ENCODE measurements at places on chromosomes 5 and 9.

GRCh38 chr5:432928-433791, 9.8 kb upstream of the EXOC3 start:
- DNase-seq: no peak

DNA sequence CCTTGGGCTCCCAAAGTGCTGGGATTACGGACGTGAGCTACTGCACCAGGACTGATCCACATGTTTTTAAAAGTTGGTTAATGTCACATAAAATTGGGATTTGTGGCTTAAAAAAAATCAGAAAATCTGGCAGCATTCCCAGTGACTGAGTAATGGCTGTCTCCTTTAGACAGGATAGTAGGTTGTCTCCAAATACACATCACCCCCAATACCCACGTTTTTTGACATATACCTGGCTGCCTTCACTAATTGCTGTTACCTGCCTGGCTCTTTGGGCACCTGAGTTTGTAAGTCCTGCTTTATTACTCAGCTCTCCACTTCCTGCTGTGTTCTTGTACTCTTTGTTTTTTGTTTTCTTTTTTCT, 84.8 kb downstream of the KDM4C start:
- DNase-seq: no peak

DNA sequence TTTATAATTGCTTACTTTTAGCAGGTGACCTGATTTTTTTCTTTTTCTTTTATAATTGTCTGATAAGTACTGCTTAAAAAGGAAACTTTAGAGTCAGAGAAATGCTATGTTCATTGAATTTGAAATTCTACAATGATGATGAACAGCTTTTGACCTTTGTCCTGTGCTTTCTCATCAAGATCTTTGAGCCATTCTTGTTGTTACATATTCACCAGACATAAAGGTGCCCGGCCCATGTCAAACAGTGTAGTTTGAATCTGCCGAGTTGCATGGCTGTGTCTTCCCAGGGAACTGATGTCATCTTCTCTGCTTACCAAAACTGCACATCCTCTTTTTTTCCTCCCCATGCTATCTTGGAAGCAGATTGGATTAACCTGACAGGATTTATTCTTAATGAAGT, 163.6 kb downstream of the LRRC70 start:
- DNase-seq: no peak

DNA sequence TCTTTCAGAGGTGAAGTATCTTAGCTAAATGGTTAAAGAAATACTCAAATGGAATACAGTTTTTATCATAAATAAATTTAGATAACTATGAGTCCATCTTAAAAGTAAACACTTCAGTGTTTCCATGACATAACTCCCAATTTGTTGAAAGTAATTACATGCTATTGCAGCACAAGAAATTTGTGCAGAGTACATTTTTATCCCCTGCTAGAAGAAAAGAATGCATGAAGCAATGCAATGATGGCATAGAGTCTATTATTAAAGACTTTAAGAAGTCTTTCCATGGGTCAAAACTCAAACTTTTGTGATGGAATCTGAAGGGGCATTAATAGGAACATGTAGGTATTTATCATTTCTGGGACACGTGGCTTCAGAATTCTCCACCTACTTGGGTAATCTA, 106.6 kb upstream of the DPYSL3 start:
- no peak for DNase-seq

- no peak for DNase-seq
These were observed 97.3 kb upstream of the HMHB1 start for GRCh38 chr5:143714629-143715028.

DNA sequence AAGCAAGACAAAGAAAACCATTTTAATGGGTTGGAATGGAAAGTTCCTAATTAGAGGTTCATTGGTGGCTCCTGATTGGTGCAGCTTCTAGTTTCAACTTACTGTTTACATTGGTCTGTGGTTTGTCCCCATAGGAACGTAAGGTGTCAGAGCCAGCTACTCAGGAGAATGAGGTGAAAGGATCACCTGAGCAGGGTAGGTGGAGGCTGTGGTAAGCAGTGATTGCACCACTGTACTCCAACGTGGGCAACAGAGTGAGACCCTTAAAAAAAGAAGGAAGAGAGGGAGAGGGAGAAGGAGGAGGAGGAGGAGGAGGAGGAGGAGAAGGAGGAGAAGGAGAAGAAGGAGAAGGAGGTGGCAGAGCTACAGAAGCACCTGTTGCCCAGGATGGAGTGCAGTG, 30.4 kb downstream of the KCNIP1 start:
- no peak for DNase-seq

DNA sequence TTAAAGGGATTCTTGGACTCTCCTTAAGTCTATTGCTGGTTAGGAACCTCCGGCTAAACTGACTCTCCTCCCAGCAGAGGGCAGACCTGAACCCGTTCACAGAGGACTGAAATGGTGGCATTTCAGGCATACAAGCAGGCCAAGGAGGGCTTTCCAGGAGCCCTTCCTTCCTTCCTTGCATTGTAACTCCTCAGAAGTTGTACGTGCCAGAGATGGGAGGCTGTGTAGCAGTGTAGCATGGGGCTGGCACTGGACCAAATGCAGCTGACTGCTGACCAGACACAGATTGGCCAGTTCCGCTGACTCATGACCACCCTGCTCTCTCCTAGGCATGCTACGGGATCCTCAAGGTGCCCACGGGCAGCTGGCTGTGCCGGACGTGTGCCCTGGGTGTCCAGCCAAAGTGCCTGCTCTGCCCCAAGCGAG, 36.4 kb downstream of the JADE2 start:
- DNase-seq: no peak

DNA sequence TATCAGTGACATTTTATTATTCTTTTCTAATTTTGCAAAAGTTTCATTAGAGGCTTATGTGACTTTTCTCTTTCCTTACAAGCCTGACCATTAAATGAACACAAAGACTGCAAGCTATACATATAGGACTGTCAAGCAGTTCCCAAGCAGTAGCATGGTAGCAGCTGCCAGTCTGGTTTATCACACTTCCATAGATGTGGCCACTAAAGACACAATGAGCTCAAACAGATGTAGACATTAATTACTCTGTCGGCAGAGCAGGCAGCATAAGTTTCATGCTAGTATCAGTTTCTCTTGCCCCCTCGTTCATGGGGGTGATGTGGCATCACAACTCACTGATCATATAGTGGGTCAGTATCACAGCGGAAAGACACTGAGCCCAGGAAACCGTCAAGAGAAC, 89.5 kb downstream of the CDH10 start:
- DNase-seq: no peak

GRCh38 chr5:91038180-91038808, 344.8 kb downstream of the ARRDC3 start:
- no peak for DNase-seq

- no peak for DNase-seq
These were observed 75.9 kb upstream of the SEMA6A start for GRCh38 chr5:116650544-116650943.

- no peak for DNase-seq
These were observed 805.5 kb upstream of the DMAC1 start for GRCh38 chr9:8605096-8605495.

DNA sequence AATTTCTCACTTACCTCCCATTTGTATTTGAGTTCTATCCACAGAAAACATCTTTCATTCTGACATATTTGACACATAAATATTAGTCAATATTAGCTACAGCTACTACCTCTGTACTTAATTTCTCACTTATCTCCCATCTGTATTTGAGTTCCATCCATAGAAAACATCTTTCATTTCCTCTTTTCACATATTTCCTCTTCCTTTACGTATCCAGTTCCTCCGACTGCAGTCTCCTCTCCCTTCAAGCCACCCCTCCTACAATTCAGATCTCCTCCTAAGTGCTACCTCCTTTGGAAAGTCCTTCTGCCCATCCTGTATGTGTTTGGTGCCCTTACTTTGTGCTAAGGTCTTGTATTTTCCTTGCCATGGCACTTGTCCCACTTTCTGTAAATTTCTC, 1.6 kb downstream of the SREK1IP1 start:
- DNase-seq: no peak

GRCh38 chr5:175377816-175378215, 66.2 kb downstream of the DRD1 start:
- no peak for DNase-seq

DNA sequence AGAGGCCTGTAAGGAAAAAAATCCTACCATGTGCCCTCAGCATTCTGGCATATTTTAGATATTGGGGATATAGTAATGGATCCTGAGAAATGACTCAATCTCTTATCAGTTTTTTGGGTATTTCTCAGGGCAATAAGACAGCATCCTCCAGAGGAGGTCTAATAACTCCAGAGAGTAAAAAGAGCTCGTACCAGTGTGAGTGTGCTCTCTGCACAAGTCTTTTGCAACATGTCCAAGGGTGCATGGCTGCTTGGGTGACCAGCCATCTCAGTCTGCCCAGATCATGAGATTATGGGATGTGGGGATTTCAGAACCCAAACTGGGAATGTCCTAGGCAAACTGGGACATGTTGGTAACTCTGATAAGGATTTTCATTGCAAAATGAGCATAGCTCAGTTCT, 15.3 kb downstream of the ASPN start:
- no peak for DNase-seq

DNA sequence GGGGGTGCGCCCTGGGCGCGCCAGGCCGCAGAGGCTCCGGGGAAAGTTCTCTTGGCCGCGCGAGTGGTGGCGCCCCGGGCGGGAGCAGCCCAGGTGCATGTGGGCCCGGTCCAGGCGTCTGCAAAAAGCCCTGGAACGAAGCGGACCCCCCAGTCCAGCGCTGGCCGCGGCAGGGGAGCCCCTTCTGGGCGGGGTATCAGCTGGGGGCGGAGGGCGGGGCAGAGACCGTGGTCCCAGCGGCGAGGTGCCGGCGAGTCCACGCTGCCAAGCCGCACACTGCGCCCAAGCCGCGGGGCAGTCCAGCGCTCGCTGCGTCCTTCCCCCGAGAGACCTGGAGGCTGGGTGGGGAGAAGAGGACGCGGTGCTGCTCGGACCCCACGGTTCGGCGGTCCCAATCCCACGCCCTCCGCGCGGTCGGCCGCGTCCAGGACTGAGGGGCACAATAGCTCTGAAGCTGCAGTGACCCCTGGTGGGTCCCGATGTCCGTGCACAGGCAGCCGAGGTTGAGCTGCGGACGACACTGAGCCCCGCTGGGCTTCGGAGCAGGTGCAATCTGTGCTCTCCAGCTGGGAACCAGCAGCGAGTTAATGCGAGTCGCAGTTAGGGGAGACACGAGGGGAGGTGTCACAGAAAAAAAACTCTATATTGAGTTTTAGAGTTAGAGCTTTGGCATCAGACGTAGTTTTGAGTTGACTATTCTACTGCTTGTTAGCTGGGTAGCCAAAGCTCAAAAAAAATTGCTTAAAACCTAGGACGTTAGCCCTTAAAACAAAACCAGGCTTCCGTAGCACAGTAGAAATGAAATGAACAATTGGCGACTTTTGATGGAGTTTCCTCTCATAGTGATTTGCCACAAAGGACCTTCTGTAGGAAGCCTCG, 1.1 kb upstream of the EPB41L4A start:
- no peak for DNase-seq

GRCh38 chr9:123865226-123866000, 64.5 kb downstream of the DENND1A start:
- DNase-seq: no peak

DNA sequence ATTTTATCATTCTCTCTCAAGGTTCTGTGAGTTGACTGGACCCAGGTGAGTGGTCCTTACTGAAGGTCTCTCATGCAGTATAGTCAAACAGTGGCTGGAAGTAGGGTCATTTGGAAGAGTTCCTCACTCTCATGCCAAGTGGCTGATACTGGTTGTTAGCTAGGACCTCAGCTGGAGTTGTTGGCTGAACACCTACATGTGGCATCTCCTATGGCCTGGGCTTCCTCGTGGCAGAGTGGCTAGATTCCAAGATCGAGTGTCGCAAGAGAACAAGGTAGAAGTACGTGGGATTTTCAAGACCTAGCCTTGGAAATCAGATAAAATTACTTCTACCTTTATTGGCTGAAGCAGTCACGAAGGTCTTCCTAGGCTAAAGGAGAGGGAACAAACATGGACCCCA, 7.6 kb downstream of the SLC31A2 start:
- DNase-seq: no peak

GRCh38 chr9:108322326-108323098, 533.3 kb downstream of the ACTL7B start:
- no peak for DNase-seq

GRCh38 chr5:146005723-146006122, 69.3 kb downstream of the SH3RF2 start:
- DNase-seq: no peak

DNA sequence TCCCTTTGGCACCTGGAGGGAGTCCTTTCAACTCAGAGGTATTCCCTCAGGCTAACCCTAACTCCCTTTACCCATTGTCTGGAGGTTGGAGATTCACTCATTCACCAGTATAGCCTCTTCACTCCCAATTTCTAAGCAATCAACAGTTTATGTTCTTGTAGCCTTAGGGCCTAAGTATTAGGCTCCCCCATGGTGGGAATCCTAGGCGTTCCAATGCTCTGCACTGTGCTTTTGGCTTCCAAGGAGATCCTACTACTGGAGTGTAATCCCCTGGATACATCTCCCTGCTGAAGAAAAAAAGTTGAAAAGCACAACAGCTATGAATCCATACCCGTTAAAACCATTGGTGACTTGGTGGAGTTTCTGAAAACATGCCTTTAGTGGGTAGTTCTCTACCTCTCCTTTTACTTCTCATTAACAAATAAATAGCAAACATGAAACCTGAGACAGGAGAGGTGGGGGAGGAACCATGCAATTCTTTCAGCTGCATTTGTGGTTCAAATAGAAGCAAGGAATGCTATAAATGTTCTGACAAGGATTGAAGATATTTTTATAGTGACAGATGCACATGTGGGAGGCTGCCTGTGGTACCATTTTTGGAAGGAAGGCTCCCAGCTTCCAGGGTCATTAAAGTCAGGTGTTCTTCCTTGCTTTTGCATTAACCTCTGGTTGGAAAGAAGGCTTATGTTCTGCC, 397.1 kb downstream of the DMAC1 start:
- no peak for DNase-seq

GRCh38 chr5:5078009-5078897, 61.9 kb upstream of the ADAMTS16 start:
- DNase-seq: no peak

DNA sequence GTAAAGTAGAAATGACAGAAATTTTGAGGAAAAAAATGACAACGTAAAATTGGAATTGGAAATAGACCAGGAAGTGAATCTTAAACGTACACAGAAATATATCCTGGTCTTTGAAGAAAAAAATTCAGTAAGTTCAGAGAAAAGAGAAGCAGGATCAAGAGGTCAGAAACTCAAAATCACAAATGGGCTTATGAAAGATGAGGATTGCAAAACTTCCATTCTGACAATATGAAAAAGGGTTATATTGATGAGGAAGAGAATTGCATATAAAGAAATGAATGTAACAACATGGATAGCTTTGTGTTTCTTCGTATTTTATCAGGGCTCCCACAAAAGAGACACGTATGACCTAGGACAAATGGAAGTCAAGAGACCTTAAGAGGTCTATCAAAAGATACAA, 58.1 kb downstream of the OXCT1 start:
- no peak for DNase-seq
